ENCODE measurements at places on chromosomes 7 and 10.

DNA sequence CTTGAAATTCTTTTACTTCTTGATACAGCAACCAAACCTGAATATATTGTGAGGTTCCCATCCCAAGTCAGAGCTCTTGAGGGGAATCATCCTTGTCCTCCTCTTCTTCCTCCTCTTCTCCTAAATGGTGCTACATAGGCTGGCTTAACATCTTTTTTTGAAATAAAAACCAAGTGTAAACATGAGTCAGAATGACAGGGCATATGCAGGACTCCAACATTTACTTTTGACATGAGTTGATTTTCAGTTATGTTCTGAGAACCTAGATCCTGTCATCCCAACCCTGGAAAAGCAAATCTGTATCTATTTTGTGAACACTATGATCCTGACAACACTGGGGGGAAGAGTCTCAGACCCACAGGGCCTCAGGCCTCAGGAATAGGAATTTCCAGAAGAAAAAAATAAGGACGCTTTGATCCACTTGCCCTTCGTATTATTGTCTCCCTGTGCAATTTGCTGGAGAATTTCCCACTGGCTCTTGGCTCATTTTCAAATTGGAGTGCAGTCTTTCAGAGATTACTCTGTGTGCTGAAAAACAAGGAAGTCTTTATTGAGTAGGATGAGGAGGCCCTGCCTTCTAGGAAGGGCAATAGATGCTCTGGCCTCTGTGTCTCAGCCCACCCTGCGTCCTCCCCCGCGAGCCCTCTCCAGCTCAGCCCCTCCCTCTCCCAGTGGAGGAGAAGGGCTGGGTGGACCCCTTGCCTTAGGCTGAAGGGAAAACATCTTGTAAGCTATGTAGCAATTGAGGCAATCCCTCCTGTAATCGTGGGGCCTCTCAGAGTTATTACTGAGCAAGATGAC is 121.6 kb downstream of the CREB5 start:
- no peak for DNase-seq

- DNase-seq = no peak
Measured at GRCh38 chr7:64634406-64635062, 31.4 kb upstream of the ZNF107 start.

DNA sequence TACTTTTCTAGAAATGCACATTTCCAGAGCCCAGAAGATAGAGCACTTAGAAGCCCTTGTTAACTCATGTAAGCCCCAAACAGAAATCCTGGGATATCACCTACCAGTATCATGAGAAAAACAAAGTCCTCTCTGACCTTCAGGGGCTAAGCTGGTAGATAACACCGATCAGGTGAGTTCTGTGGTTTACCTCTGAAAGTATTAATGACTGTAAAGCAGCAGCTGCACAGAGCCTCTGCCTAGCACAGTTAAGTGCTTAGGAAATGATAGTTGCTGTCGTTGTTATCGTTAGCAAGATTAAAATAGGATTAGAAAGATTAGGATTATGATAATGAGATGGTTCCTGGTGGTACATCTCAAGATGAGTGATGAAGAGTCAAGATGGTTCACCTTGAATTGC is 64.9 kb downstream of the PLXNA4 start:
- no peak for DNase-seq

- no peak for DNase-seq
Measured at GRCh38 chr10:115417585-115418265, 324.6 kb downstream of the ATRNL1 start.

DNA sequence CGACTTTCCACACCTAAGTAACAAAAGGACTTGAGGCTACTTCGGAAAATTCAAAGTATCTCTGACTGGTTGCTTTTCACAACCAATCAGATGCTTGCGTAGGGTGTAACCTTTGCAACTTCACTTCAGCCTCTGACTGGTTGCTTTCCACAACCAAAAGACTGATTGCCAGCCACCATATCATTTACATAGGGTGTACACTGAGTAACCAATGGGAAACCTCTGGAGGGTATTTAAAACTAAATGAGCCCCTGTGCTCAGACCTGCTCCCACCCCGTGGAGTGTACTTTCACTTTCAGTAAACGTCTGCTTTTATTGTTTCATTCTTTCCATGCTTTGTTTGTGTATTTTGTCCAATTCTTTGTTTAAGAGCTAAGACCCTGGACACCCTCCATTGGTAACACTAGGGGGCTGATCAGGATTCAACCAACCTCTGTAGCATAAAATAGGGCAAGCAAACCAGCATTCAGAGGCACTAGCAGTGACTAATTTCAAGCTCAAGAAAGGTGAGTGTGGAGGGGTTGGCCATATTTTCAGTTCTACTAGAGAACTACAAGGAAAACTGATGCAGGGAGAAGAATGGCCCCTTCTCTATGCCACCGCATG is 390.8 kb downstream of the POM121L12 start:
- DNase-seq = no peak

GRCh38 chr10:16599662-16600061 is 78.0 kb upstream of the C1QL3 start:
- DNase-seq = no peak

DNA sequence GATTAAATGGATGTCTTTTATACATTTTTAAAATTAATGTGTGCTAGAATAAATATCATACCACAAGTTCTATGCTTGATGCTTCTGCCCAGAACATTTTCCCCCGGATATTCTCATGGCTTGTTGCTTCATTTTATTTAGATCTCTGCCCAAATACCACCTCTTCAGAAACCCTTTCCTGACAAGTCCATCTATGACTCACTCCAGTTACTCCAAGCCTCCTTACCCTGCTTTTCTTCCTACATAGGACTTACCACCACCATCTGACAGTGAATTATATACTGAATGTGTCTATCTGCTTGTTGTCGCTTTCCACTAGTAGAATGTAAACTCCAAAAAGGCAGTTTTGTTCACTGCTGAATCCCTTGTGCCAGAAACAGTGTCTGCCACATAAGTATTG is 19.1 kb upstream of the ERVW-1 start:
- DNase-seq = no peak

DNA sequence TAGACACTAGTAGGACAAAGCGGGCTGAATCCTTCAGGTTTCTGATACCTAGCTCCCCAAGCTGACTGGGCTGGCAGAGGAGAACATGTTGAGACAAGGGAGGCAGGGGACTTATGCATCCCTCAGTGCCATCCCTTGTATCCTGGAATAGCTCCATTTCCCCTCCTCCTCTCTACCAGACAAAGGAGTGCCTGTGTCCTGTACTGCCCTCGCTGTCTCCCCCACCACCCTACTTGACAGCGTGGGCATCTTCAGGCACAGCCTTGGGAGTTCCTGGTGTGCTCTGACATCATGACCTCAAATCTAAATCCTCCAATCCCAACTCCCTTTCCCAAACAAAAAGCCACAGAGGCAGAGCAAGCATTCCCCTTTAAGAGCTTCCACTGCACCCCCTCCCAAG is 9.0 kb downstream of the SFXN3 start:
- no peak for DNase-seq

- DNase-seq = peak; percentile 10
Measured at GRCh38 chr10:26931223-26931622, 70.5 kb upstream of the ABI1 start.

- DNase-seq = no peak
Measured at GRCh38 chr10:15478429-15478828, 107.3 kb upstream of the FAM171A1 start.

GRCh38 chr7:128427289-128427891 is 17.6 kb upstream of the IMPDH1 start:
- DNase-seq = no peak
